ENCODE measurements at places on chromosomes 2 and 18. TPM values are rescaled to one million over a fixed set of nuclear protein-coding genes. Genes with fewer than 3 reads are reported as not detected.

DNA sequence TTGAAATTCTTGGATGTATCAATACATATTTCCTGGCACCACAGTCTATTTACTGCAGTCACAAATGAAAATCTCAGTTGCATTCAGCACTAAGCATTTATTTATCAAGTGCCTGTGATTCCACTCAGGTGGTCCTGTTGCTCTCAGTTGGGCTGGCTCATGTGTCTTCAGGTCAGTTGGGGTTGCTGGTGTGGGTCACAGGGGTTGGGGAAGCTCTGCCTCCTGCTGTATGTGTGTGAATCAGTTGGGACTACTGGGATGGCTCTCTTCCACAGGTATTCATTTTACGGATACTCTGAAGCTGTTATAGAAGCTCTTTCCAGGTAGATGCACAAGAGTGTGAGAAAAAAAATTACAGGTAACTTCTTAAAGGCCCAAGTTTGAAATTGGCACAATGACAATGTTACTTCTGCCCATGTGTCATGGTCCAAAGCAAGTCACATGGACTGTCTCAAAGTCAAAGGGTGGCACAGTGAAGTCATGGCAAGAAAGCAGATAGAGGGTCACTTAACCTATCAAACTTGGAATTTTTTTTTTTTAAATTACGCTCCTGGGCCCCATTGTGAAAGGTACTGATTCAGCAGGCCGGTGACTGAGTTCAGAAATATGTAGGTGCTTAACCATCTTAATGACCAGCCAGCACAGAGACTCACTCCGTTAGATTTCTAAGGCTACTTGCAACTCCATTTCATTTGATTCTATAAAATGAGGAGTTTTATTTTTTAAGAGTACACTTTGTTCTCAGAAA, 249.2 kb upstream of the GCFC2 start:
- no peak for DNase-seq

DNA sequence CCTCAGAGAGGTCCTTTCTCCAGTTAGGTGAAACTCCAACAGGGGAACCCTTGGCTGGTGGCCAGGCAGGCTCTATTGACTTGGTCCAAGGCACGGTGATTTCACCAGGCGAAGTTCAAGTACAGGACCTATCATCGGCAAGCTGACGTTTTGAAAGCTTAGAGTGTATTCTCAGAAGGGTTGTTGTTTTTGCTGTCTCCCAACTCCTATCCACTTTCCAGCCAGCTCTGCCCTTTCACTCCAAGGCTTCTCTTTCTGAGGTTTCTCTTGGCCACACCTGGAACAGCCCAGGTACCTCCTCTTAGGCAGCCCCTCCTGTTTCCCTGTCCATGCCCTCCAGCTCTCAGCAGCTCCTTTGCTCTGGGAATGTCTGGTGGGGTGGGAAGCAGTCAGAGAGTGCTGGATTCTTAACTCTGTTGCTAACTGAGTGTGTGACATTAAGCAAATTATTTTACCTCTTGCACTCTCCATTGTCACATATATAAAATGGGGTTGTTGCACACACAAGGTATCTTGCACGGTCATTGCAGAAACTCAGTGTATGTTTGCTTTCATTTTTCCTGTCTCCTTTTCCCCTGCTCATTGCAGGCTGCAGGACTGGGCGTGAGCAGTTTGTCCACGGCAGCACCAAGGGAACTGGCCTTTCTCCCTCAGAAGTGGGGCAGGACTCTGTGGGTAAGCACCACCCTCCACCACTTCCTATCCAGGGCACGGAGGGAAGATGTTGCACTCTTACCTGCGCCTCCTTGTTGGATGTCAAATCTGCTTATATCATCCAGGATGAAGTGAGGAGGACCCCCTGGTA, 30.2 kb downstream of the CAPN13 start:
- DNase-seq, result no peak

GRCh38 chr18:13578400-13578799, 148.0 kb downstream of the FAM210A start:
- DNase-seq, result no peak

UGT1A5 gene
- not detected for total RNA-seq

MEP1B gene
- not detected for total RNA-seq

CYP26B1 gene
- total RNA-seq, result 3.5 TPM

TPO gene
- 18.8 TPM for total RNA-seq

MPHOSPH10 gene
- 25.8 TPM for total RNA-seq

GRCh38 chr18:46333431-46334135, 229.4 kb downstream of the HAUS1 start:
- DNase-seq, result peak; percentile 56

DNA sequence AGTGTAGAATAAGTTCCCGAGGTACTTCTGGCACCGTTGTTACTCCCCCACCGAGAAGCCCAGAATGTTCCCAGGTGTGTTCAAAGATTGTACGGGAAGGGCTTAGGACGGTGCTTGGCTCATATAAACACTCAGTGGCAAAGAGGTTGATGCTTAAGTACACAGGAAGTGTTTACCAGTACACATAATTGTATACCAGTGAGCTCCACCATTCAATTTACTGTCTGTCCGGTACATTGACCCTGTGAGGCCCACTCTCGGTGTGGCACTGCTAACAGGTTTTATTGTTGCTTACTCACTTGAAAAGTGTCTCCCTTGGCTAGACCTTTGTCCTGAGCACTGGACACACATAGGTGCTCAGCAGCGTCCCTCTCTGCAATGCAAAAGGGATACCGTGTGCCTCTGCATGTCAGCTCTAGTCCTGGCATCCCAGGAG, 191.0 kb downstream of the NEDD4L start:
- no peak for DNase-seq

GRCh38 chr2:13121096-13121495, 404.4 kb downstream of the TRIB2 start:
- DNase-seq, result no peak

THSD7B gene
- 0.83 TPM for total RNA-seq

AKAIN1 gene
- not detected for total RNA-seq

DNA sequence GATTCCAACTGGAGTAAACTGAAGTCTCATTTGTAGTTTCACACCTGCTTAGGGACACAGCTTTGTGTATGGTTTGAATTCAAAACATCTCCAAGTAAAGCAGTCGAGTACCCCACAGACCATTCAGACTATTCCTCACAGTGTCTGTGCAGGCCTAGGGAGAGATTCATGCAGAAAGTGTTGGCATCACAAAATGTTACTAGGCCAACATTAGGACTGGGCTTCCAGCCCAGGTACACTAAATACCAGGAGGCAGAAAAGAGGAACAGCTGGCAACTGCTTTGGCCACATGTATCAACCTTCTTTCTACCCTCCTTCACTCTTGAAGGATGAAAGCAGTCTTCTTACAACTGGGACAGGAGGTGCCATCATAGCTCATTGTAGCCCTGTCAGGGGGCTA, 270.4 kb upstream of the TMEFF2 start:
- no peak for DNase-seq

DNA sequence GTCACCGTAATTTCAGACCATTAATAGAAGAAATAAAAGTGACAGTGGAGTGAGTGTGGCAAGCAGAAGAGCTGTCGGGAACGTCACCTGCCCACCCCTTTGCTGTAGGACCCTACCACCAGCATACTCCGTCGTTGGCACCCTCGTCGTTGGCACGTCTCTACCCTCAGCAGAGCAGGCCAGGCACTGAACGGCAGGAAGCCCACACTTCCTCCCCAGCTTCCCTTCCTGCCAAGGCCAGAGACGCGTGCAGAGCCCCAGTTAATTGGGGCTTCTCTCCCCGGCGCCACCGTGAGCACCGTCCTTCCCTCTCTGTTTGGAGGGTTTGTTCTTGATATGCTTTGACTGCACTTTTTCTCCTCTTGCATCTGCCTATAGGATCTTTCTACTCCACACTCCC, 27.0 kb upstream of the NFATC1 start:
- no peak for DNase-seq

GRCh38 chr2:73297586-73297985, 4.2 kb upstream of the EGR4 start:
- no peak for DNase-seq

DNA sequence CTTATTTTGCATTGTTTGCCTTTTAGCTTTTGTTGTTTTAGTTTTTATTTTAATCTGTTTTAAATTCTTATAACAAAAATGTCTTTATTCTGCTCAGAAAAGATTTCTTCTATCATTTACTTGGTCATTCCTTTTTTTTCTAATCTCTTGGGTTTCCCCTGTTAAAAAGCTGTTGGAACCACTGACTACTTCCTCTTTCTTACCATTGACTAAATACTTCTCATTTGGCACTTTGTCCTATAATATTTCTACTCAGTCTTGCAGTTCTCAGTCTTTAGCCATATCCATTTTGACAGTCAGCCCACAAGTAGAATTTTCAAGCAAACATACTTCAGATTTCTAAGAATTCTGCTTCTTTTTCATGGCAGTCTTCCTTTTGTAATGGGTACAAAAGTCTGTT, 567.2 kb downstream of the SATB2 start:
- no peak for DNase-seq

- DNase-seq, result peak; percentile 74
Measured at GRCh38 chr2:172556284-172557033, 569 bp downstream of the PDK1 start.

- DNase-seq, result no peak
Measured at GRCh38 chr2:23664066-23664788, 262.7 kb downstream of the ATAD2B start.

CCDC141 gene
- total RNA-seq, result 4.5 TPM

DNA sequence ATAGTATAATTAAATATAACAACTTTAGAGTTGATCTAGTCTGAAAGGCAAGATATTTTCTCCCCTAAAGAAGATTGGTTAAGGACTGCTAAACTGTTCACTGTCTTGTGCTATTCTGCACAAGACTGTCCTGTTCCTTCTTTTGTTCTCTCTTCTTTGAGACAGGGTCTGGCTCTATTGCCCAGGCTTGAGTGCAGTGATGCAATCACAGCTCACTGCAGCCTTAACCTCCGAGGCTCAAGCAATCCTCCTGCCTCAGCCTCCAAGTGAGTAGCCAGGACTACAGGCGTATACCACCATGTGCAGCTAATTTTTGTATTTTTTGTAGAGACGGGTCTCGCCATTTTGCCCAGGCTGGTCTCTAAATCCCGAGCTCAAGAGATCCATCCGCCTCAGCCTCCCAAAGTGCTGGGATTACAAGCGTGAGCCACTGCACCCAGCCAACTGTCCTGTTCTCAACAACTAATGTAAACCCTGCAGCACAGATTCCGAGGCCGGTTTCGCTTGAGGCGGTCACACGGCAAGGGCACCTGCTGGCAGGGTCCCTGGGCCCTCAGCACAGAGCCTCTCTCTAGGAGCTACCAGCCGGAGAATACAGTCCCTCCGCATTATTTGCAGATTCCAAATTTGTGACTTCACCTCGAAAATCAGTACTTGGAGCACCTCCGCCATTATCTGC, 16.4 kb downstream of the PXDN start:
- peak; percentile 67 for DNase-seq

RNF152 gene
- total RNA-seq, result 7.1 TPM

GRCh38 chr2:114714313-114714712, 271.9 kb downstream of the DPP10 start:
- DNase-seq, result no peak

GRCh38 chr2:193590831-193591230, 1396.1 kb upstream of the TMEFF2 start:
- no peak for DNase-seq

- DNase-seq, result no peak
Measured at GRCh38 chr18:59005262-59005661, 134.4 kb upstream of the SEC11C start.

ZSWIM2 gene
- not detected for total RNA-seq

DPP10 gene
- total RNA-seq, result 3.5 TPM

DNA sequence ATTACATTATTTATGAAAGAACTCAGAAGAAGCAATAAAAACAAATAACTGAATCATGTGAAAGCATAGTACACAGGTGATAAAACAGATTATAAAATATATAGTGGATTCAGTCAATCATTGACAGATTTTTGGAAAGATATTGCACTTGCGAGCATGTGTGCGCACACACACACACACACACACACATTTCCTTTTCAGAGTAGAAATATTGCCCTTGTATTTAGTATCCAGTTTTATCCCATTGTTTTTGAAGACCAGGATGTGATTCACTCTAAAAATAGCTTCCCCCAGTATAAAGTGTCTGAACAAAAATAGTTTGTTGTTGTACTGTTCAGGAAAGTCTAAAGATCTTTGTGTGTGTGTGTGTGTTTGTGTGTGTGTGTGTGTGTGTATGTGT, 145.5 kb downstream of the CALCRL start:
- DNase-seq, result no peak

SOX11 gene
- 3.6 TPM for total RNA-seq

RNMT gene
- total RNA-seq, result 21.4 TPM

ABCG8 gene
- not detected for total RNA-seq

DNA sequence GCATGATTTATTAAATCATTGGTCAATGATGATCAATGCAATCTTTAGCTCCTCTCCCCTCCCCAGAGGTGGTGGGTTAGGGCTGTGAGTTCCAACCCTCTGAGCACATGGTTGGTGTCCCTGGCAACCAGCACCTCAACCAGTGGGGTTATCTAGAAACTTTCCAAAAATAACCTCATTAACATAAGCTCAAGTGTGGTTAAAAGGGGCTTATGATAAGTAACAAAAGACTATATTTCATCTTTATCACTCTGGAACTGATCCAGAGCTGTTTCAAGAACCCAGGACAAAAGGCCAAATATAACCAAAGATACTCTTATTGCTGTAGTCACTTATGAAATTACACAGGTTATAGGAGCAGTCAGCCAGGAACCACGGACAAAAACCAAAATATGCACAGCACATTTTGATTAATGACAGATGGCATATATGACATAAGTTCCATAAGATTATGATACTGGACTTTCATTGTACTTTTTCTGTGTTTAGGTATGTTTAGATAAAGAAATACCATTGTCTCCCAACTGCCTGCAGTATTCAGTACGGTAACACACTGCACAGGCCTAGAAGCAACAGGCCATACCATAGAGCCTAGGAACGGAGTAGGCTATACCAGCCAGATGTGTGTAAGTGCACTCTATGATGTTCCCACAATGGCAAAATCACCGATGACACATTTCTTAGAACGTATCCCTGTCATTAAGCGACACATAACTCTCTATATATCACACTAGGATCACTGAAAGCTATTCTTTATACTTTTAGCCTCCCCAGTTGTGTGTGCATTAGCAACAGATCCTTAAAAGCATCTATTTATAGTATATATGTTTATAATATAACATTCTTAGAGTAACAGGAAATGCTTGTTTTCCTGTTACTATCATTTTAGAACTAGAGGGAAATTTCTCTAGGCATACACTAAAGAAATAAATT, 31.9 kb downstream of the KIDINS220 start:
- DNase-seq, result no peak

DNA sequence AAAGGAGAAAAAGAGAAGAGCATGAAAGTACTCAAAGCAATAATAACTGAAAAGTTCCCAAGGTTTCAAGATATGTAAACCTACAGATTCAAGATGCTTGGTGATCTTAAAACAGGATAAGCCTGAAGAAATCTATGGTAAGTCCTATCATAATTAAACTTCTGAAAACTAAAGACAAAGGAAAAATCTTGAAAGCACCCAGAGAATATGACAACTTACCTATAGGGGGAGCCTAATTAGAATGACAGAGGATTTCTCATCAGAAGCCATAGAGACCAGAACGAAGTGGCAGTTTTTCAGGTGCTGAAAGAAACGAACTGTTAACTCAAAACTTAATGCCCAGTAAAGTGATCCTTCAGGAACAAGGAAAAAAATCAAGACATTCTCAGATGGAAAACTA, 59.7 kb downstream of the XDH start:
- DNase-seq, result no peak

COLEC11 gene
- 3.3 TPM for total RNA-seq

GRCh38 chr18:80171054-80171872, 62.2 kb downstream of the ADNP2 start:
- DNase-seq, result no peak

Measured in sigmoid colon (tissue), 7 donors.